GM23338 (cell line): ENCODE measurements at places on chromosomes 2 and 18.

DNA sequence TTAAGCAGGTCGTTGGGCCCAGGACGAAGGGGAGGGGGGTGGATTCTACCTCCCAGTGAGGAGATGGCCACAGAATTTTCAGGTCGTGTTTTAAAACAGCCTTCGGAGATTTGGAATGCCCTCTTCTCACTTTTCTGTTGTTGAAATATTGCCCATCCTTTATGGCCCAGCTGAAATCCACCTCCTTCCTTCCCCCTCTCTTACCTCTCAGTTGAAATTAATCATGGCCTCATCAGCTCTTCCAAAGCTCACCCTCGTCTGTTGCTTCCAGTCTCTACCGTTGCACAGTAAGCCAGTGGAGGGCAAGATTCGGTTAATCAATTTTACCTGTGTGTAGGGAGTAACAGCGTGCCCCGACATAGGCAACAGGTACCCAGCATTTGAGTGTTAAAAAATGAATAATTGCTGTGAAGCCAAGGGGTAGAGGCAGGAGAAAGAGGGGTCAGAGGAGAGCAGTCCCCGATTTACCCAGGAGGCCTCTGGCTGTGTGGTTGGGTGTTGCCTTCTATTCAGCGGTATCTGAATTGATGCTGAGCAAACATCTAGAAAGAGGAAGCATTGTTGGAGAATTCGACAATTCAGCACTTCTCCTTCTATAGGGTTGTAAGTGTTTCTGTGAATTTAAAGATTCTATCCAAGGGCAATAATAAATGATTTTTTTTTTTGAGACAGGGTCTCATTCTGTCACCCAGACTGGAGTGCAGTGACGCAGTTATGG is 8.6 kb upstream of the PDIA6 start:
- no peak for DNase-seq

- no peak for DNase-seq
Observed at GRCh38 chr18:61929881-61930640, 37.3 kb upstream of the RNF152 start.

GRCh38 chr2:199806179-199806578 is 44.8 kb downstream of the FTCDNL1 start:
- DNase-seq: no peak

GRCh38 chr2:50535971-50536759 is 495.8 kb downstream of the NRXN1 start:
- peak; percentile 51 for DNase-seq

DNA sequence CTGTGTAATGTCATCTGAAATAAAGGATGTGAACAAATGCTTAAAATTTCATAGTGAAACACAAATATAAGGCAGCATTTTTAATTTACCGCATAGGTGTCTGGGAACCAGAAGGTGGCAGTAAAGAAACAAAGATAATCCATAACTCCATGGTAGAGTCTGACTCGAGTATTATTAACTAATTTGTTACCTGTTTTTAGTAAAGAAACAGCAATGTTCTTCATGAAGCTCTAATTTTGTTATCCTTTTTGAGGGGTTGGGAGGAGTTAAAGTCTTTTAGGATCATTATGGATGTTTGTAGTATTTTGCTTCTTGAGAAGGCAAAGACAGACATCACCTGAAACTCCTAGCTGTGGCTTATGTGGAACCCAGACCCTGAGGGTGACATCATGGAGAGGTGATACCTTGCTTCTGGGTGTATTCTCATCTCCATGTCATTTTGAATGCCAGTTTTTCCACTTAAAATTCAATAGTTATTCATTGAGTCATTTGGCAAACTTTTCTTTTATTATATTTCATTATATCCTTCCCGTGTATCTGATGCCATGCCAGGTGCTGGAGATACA is 286.2 kb upstream of the EPAS1 start:
- DNase-seq: peak; percentile 66

DNA sequence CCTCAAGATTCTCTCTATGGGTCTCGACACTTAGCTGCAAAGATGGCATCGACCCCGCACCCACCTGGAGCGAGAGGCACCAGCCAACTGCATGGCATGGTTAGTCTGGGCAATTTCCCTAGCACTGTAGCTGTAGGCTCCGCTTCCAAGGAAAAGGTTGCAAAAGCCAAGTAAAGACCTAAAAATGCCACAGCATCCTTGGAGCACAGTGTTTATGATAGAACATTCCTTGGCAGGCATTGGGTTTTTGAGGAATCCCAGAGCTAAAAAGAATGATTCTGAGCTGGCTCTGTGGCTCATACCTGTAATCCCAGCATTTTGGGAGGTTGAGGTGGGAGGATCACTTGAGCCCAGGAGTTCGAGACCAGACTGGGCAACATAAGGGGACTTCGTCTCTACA is 22.9 kb downstream of the QPCT start:
- no peak for DNase-seq

- DNase-seq: no peak
Observed at GRCh38 chr2:120607506-120607905, 128.2 kb upstream of the GLI2 start.

DNA sequence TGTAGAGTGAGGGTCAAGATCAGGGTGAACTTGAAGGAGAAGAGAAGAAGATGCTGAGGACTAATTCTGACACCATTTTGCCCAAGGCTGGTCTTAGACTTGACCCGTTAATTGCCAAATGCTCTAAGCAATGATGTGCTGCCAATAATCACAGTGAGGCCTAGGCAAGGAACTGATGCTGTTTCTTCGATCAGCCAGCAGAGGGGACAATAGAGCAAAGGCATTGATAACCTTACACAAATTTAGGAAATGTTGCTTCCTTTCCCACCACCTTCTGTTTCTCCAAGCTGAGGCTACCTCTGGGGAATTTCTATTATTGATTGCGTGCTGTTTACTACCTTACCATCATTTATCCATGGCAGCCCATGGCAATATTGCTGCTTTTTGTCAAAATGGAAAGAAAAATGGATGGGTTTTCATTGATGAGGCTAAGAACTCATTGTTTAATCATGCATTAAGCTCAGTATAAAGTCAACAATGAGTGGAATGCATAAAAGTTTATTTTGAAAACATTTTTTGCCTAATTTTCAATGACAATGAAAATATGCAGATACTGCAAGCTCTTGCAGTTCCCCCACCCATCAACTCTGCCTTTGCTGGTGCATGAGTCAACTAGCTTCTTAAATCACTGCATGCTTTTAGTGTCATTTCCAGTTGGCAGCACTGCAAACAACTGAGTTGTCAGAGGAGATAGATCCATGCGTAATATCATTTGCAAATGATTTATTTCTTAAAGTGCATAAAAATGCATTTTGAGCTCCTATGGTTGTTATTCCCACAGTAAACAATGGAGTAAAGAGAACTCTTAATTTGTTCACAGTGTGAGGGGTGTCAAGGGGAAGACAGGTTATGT is 116.4 kb upstream of the NYAP2 start:
- peak; percentile 76 for DNase-seq

- DNase-seq: no peak
Observed at GRCh38 chr2:21194858-21195271, 71.1 kb downstream of the TDRD15 start.

DNA sequence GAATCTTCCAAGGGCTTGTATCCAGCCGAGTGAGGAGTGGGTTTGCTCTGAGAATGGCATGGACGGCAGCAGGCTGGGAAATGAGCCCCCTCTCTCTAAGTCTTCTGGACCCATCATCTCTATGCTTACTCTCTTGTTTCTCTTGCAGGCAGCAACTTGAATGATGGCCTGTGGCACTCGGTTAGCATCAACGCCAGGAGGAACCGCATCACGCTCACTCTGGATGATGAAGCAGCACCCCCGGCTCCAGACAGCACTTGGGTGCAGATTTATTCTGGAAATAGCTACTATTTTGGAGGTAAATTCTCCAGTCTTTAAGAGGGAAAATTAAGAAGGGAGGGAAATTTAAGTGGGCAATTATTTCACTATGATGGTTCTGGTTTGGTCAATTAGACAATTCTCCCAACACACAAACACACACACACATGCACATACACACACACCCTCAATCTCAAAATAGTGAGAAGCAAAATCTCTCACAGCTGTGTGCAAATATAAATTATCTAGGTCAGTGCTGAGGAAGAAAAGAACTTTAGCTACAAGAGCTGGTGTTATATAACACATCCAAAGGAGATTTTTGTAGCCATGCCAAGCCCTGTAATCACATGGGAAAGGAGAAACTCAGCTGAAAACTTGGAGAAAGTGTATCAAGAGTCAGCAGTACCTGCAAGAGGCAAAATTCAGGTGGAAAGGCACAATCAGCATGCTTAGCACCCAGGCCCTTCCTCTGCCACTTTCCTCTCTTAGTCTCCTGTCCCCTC is 499.2 kb downstream of the CNTNAP5 start:
- DNase-seq: no peak

DNA sequence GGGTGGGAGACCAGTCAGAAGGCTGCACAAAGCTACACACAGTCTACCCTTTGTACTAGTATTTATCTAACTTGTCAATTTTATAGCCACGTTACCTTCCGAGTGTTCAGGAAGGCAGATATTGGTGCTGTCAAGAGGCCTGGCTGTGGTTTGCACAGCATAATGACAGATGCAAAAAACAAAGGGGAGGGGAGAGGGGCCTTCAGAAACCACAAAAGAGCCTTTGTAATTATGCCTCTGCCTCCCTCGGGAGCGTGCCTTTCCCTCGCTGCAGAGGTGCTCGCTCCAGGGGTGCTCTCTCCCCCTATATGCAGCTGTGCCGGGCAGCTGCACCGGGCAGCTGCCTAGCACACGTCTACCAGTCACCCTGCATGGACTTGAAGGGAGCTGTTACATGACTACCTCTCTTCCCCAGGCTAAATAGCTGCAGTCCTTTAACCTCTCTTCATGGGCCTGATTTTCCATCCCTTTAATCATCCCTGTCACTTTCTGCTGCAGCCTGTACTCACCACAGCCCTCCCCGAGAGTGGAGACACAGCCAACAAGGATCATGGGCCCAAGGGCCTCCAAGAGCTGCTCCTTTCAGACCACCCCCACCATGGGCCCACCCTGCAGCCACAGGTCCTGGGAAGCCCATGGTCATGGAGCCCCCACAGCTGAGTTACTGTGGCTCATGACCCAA is 168.4 kb upstream of the PKDCC start:
- DNase-seq: no peak

DNA sequence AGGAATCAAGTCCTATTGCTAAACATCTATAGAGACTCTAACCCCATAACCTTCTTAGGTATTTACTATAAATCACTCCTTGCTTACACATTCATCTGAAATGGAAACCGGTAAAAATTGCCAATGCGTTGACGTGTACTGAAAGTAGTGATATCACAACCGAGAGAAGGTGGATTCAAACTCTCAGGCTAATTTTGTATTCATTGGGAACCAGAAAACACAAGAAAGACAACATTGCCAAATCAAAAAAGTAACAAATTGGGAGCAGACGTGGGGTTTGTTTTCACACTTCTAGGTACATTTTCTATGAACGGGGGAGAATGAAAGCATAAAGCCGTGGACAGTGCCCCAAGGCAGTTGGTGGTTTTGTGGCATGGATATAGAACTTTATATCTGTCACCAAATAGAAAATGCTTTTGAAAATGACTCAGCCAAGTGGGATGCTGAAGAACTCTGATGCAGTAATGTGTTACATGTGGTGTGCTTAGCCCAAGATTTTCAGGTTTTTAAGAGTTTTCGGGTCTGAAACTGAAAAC is 155.1 kb upstream of the RASGRP3 start:
- no peak for DNase-seq

GRCh38 chr18:21000667-21001066 is 110.9 kb downstream of the ROCK1 start:
- DNase-seq: no peak

DNA sequence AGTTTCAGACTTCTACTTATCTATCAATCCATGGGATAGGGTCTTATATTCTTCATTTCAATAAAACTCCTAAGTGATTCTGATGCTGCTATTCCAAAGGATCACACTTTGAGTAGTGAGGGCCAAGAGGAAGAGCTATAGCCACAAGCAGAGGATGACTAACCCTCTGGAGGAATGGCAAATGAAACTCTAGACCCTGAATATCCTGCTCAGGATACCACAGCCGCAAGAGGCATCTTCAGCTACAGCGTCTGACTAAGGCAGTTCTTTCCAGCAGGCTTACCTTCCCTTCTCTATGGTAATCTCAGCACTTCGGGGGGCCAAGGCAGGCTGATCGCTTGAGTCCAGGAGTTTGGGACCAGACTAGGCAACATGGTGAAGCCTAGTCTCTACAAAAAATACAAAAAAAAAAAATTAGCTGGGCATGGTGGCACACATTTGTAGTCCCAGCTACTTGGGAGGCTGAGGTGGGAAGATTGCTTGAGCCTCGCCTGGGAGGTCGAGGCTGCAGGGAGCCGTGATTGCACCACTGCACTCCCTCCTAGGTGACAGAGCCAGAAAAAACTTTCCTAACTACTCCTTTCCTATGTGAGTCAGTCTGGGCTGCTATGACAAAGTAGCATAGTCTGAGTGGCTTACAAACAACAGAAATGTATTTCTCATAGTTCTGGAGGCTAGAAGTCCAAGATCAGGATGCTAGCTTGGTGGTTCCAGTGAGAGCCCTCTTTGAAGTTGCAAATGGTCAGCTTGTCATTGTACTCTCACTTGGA is 371.9 kb downstream of the IRS1 start:
- no peak for DNase-seq

DNA sequence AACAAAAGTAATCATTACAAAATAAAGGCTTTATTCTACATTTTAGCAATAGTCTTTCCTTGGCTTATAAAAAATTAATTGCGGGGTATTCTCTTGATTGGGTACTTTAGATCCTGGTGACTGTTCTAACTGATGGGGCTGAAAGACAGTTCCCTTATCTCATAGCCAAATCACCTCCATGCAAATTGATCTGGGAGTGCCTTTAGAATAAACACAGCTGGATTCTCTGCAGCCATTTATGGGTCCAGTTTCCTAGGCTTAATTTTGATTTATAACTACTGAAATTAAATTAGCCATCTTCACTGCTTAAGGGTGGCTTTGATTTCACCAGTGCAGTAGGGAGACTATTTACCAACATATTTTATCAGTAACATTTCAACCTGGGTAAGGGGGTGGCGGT is 337.1 kb downstream of the NRXN1 start:
- DNase-seq: no peak

DNA sequence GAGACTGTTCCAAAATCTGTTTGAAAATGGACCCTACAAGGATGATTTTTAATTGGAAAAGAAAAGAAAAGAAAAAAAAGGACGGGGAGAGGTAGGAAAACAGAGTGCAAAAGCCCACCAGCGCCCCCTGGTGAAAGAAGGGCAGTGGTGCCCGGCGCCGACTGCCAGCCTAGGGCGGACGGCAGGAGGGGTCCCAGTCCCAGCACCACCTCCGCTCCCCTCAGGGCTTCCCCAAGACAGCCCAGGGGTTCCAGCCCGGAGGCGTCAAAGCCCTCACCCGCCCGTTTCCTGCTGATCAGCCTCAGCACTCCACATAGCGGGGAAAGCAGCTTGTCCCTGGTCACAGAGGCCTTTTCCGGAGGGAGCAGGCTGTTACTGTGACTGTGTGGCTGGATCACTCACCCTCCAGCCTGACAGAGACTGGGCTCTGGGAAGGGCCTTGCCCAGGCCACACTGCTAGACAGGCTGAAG is 213.9 kb downstream of the TFCP2L1 start:
- peak; percentile 87 for DNase-seq
